Progenitor cell of endocrine pancreas (in vitro differentiated cells): ENCODE measurements at places on chromosomes 4 and X. TPM values are rescaled to one million over a fixed set of nuclear protein-coding genes. Genes with fewer than 3 reads are reported as not detected.
A peak's percentile ranks its signal among the peaks of the same experiment; 100 is the strongest.

Gene RADX
- 9.9 and 10.0 TPM in 2 replicates for total RNA-seq

Gene ARR3
- total RNA-seq: not detected in 2 replicates

Gene TSPAN5
- 6.1 and 7.5 TPM in 2 replicates for total RNA-seq

Gene FOXR2
- total RNA-seq: not detected in 2 replicates

Gene CFI
- total RNA-seq: 0.24 TPM in 1 of 2 replicates, not detected in the other

- DNase-seq: no peak
These were observed 251.6 kb downstream of the NPFFR2 start for GRCh38 chr4:72283357-72283756.

GRCh38 chrX:46317163-46317562 lies 228.1 kb downstream of the ZNF674 start:
- DNase-seq: no peak

GRCh38 chrX:122625821-122626220 lies 558.3 kb upstream of the GRIA3 start:
- no peak for DNase-seq

- no peak for DNase-seq
These were observed 212.9 kb downstream of the NSUN7 start for GRCh38 chr4:40962551-40963180.

GRCh38 chr4:103073792-103074438 lies 2.6 kb downstream of the SLC9B2 start:
- DNase-seq: no peak

DNA sequence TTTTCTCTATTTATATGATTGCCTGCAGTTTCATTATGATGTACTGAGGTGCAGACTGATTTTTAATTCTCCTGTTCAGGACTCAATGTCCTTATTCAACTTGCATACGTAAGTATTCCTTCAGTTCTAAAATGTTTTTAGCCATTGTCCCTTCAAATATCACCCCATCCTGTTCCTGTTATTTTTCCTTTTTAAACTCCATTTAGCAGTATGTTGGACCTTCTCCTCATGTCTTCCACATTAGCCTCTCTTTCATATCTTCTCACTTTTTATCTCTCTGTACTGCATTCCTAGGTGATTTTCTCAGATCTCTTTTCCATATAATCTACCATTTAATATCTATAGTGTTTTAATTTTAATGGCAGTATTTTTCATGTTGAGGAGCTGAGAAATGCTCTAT lies 317.7 kb downstream of the NR3C2 start:
- DNase-seq: no peak

- no peak for DNase-seq
These were observed 82.6 kb downstream of the NBDY start for GRCh38 chrX:56811599-56811998.

GRCh38 chrX:111167334-111167733 lies 71.3 kb downstream of the PAK3 start:
- DNase-seq: no peak

DNA sequence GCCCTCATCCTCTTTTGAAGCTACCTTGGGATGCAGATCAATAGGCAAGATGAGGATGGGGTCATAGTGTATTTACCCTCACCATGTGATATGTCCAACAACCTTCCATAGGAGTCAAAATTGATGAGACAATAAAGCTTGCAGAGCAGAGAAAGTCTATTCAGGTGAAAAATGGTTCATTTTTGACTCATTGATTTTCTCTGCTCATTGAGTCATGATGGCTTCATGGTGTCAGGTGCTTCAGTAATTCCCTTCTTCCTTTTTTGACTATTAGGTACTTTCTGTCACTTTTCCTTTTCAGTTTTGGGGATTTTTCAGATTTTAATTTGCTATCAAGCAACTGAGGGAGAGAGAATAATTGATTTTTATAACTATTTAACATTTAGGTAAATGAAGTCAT lies 55.9 kb upstream of the IL2 start:
- DNase-seq: no peak

DNA sequence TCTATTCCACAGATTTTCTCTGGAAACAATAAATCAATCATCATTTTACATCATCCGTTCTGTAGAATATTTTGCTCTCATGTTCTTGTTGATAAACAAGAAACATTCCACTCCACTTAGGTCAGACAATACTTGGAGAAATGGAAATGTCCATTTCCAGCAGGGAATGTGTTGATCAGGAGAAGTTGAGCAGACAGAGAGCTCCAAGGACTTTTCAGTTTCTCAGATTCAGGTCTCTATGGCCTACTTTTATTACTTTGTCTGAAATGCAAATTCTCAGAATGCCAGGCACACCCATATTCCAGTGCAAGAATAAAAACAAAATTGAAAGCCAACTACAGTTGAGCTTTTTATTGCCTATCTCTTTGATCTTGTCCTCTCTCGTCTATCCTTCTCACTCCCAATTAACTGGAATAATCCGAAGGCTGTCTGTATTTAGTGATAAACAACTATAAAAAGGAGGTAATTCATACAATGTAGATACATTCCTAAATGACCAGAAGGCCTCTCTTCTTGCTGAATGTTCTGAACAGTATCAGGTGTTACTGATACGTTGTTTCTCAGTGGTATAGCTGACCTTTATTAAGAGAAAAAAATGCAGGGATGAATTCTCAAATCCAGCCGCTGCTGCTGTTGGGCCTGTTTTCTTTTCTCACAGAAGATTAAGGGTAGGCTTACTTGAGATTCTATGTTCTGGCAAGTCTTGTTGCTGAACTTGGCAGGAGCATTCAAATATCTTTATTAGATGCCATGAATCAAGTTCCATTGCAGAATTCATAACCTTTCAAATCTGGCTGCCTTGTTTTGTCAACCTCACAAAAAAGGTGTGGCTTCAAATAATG lies 72.1 kb downstream of the HPGD start:
- DNase-seq: no peak

DNA sequence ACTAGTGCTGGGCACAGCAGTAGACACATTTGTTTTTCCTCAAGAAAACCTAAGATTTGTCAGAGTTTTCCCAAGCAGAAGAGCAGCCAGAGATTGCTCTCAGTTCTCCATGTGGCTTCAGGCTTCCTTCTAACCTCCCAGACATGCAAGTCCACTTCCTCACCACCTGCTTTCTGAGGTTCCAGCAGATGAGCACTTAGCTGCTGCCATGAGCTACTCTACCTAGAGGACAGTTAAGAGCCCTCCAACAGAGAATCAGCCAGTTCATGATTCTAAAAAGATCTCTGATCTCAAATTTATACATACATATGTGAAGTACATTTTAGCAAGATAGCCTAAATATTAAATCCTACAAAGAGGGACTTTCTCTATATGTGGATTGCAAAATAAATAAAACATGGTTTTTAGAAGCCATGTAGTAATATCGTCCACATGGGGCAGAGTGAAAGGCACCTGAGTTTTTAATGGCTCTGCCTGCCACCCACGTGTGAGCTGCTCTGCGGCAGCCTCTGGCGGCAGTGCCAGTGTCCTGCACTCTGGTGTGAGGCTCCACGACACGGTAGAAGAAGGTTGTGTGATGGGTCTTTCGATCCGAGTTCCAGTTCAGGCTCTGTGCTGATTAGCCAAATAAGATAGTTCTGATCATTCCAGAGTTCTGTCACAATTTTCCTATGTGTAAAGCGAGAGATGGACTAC lies 10.3 kb downstream of the CYP4V2 start:
- DNase-seq: peak; percentile 25

DNA sequence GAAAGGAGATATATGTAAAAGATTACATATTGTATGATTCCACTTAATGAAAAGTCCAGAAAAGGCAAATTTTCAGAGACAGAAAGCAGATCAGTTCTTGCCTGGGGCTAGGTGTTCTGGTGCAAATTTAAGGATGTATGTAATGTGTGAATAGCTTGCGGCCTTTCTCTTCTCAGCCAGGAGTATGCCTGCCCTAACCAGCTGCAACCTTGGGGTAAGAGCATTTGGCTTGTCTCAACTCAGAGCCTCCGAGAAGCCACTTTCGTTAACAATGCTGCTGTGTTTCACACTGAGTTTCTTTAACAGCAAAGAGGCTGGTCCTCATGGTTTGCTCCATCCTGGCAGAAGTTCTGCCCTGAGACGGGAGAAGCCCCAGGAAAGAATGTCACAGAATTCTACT lies 102.7 kb downstream of the SPCS3 start:
- no peak for DNase-seq

- DNase-seq: no peak
These were observed 4.4 kb upstream of the MSL3 start for GRCh38 chrX:11753668-11754067.

DNA sequence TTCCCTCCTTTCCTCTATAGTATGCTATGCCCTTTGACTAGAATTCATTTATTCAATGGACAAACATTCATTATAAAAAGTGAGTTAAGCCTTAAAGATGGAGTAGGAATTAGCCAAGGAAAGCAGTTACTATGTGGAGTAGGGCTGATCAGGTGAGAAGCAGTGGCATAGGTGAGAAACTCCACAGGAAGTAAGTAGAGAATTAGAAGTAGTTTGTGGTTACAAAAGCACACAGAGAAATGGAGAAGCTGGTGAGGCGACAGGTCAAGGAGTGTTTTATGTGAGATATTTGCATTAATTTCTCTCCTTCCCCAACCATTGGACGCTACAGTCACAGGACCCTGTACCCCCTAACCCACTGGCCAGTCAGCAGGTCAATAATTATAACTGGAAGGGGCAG lies 30.6 kb downstream of the SETD7 start:
- DNase-seq: no peak

- no peak for DNase-seq
These were observed 56.8 kb upstream of the PLS3 start for GRCh38 chrX:115504167-115504566.

DNA sequence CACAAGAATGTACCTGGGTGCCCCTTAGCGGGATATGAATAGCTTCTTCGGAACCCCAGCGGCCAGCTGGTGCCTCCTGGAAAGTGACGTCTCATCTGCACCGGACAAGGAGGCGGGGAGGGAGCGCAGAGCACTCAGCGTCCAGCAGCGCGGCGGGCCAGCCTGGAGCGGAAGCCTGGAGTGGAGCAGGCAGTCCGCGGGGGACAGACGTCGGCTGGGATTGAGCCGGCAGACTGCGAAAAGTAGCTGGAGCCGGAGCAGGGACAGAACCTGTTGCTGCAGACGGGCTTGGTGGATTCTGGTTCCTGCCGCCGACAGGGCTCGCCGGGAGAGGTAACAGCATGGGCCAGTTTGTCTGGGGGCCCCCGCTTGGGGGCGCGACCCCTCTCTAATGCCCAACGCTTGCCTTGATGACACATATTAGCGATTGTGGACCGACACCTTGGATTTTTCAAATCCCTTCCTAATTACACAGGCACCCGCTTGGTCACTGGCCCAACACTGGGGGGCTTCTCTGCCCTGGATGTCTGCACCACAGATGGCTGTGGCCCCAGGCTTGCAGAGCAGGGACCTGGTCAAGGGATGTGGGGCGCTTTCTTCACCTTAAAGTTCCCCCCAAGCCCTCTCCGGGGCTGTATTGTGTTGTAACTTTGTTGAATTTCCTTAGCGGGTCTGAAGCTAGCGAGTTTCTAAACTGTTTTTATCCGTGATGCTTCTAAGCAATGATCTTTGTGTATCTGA lies at the start of gene NPFFR2:
Gene NPFFR2 (plus strand): TSS at position 133 of the 741 bp plus-strand sequence. CDS start 96,592 bp downstream, outside the sequence.
- DNase-seq: peak; percentile 46

DNA sequence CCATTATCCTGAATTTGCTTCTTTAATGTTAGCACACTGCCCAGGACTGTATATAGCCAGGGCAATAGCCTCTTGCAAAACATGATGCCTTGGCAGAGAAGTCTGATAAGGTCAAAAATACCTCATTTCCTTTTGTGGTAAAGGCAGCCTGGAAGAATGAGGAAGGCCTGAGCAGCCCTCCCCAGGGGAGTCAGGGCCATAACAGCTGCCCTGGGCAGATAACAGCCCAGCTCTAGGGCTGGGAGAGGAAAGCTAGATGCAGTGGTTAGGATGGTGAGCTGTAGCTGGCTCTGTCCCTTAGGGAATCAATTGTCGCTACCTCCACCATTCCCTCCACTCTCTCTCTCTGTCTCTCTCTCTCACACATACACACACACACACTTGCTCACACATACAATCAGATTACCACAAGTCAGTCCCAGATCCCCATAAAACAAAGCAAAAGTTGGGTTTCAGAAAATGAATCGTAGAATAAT lies 29.2 kb downstream of the EFHC2 start:
- DNase-seq: no peak

DNA sequence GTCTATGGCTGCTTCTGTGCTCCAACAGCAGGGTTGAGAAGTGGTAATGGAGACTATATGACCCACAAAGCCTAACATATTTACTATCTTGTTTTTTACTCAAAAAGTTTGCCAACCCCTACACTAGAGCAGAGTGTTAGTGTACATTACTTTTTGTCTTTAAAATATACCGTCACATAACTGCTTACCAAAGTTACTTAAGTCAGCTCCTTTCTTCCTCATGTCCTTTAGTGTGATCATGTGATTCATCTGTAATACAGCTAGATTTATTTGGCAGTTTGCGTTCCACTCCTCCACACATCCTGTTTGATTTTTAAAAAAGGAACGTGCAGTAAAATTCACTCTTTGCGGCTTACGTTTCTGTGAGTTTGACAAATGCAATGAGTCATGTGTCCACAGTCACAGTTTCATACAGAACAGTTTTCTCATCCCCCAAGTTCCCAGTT lies 162.4 kb upstream of the GPRIN3 start:
- no peak for DNase-seq

DNA sequence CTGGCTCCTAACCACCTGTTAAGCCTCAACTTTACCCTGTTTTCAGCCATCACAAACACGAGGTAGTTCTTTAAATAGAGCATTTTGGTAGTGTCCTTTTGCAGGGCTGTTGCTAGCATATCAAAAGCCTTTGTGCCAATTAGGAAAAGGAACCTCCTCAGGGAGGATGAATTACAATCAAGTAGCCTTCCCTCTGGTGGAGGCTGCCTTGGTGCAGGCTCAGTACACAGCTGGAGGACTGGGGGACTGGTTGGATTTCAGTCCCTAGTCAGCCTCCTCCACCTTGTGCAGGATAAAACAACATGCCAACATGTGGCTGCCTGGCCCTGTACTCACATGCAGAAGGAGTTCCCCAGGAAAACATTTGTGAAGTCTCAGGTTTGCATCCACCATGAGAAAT lies 53.1 kb downstream of the RASGEF1B start:
- no peak for DNase-seq

GRCh38 chr4:150874338-150875226 lies 140.5 kb downstream of the LRBA start:
- no peak for DNase-seq

DNA sequence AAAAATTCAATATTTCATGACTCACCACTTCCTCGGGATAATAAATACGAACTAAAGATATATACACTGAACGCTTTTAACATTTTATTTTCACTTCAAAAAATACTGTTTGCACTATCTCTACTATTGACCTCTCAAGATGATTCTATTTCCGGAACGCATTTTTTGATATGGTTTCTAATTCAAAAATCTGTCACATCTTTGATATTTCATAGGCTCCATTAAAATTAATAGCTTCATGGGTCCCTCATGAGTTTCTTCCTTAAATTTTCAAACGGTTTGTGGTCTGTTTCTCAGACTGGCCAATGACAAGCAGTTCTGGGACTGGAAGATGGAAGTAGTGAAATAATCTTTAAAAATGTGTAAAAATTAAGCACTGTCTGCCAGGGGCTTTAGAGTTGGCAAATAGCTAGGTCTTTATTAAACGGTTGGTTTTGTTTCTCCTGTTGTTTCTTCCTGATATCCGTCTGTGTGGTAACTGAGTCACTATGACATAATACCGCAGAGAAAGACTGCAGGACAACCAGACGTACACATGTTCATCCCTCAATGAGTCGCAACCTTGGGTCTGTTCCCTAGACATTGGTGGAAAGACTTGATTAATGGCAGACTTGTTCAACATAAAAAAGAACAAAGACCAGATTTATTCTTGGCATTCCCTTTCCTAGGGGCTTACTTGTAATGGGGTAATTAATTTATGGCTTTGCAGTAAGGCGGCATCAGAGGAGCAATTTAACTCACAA lies 133.8 kb downstream of the PALLD start:
- DNase-seq: no peak
